Pons (tissue), 1 donor: ENCODE measurements at places on chromosomes 11 and 22.

DNA sequence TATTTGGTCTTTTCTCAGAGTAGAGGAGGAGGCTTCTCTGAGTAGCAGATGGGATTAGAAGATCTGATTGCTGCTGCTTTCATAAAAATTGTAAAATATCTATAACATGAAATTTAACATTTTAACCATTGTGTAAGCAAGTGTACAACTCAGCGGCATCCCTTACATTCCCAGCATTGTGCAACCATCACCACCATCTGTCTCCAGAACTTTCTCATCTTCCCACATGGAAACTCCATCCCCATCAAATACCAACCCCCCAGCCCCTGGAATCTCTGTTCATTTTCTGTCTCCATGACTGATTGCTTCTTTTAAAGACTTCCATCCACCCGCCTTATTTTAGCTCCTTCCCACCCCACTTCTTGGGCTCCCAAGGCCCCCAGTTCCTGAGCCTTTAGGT is 32.3 kb downstream of the MRGPRD start:
- no peak for DNase-seq

DNA sequence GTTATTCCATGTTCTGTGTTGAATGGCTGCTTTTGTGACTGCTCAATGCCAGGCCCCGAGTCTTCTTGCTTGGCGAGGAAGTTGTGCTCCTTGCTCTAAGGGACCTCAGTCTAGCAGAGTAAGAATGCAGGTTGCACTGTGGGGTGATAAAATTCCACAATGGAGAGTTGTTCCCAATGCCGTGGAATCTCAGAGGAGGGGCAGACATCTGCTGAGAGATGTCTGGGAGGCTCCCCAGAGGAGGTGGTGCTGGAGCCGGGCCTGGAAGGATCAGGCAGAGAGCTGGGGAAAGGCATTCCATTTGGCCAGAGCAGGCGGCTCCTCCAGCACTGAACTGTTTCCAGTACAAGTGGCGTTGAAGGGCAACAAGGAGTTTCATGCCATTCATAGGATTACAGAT is 55.2 kb downstream of the ST3GAL4 start:
- peak; percentile 55 for DNase-seq

DNA sequence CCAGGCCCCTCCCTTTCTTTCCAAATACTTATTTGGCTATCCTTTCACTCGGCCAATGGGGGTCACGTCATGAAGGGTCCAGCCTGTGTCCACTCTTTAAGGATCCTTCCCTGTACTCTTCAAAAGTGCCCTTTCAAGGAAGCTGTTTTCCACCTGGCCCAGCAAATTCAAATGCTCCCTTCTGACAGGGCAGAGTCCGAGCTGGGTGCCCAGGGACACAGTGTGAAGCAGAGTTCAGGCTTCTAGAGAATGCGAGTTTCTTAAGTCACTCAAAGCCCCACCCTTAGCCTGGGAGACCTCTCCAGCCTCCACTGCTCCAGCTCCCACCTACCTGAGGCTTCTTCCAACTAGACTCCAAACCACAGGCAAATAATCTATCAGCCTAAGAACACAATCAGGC is 5.5 kb upstream of the APOA1 start:
- DNase-seq, result no peak

DNA sequence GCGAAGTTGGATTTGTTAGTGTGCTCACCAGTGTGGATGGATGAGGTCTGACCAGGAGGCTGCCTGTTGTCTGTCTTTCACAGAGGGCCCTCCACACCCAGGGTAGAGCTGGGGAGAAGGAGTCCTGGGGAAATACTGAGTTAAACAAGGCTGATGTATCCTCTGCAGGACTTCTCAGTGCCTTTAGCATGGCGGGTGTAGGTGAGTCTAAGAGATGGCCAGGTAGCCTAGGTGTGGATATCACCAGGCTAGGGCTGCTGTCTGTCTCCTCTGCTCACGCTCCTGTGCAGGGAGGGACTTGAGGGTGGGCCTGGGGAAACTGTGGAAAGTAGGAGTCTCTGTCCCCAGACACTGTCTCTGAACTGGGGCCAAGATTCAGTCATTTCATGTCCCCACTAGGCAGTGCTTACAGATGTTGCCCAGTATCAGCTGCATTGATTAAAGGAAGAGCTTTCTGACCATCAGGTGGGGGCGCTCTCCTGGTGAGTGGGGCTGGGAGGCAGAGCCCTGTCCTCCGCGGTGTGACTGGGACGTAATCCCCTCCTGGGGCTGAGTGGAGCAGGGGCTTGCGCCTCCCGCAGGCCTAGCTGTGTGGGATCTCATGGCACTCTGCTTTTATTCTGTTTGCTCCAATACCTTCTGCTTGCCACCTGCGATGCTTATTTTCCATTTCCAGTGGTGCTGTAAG is 35.5 kb upstream of the CCDC188 start:
- no peak for DNase-seq

GRCh38 chr11:76614471-76615179 is 55.9 kb downstream of the LRRC32 start:
- DNase-seq, result no peak

DNA sequence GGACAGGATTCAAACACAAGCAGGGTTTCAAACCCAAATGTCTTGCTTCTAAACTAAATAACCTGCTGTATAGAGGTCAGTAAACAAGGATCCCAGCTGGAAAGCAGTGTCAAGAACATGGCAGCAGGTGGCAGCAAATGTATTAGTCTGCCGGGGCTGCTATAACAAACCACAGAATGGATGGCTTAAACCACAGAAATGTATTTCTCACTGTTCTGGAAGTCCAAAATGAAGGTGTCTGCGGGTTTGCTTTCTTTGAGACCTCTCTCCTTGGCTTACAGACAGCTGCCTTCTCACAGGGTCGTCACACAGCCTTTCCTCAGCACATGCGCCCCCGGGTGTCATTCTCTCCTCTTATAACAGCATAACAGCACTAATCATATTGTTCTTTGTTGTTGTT is 65.1 kb upstream of the LRRC55 start:
- peak; percentile 38 for DNase-seq

DNA sequence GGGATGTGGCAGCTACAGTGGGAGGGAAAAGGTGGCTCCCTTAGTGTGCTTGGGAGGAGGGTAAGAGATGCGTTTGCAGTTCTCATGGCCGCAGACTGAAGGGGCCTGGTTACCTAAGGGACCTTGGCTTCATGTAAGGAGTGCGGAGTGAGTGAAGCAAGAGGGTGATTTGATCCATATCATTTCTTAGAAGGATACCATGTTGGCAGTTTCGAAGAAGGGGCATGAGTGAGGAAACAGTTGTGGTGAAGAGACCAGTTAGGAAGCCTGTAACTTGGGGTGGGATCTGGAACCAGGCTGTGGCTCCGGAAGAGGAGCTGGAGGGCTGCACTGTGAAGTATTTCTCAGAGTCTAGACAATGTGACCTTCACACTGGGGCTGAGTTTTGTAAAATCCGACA is 45.0 kb downstream of the ST3GAL4 start:
- no peak for DNase-seq

DNA sequence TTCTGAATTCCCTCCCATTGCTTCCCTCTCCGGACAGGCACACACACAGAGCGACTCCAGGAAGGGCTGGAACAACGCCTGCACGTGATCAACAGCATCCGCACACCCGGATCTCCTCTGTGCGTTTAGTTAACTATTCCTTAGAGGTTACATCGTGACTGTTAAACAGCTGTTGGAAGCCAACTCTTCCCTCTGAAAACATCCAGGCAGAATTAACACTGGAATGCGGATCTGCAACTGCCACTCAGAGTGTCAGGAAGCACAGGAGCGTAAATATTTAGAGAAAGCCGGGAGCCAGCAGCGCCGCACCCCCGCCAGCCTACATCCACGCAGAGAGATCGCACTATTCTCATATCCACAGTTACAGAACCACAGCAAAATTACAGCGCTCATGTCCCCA is 46.2 kb downstream of the SHANK2 start:
- no peak for DNase-seq

DNA sequence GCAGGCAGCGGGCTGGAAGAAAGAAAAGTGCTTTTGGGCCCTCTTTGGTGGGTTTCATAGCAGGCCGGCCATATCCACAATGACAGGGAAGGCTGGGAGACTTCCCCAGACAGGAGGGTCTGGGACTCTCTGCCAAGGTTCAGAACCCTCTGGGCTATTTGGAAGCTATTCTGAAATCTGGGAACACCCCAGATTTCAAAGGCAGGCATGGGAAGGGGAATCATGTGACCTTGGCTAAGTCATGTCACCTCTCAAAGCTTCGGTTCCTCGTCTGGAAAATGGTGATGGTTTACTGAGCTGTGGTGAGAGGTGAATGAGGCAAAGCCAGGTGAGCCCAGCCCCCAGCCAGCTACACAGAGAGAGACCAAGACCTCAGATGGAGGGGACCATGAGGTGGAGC is 4.6 kb downstream of the CASTOR1 start:
- DNase-seq, result no peak

DNA sequence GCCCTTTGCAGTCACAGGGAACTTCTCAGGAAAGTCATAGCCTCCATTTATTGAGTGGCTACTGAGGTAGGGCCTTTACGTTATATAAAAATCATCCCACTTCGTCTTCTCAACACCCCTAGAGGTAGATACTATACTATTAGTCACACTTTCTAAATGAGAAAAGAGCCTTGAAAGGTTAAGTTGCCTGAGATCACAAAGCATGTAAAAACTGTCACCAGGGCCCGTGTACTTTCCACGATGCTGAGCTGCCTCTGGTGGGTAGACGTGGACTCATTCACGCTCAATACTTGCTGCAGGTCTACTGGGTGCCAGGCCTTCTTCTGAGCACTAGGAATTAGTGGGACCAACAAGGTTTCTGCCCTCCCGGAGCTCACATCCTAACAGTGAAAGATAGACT is 16.3 kb downstream of the CHRDL2 start:
- no peak for DNase-seq
